ENCODE measurements at places on chromosomes 12 and 14. TPM values are rescaled to one million over a fixed set of nuclear protein-coding genes. Genes with fewer than 3 reads are reported as not detected.

DNA sequence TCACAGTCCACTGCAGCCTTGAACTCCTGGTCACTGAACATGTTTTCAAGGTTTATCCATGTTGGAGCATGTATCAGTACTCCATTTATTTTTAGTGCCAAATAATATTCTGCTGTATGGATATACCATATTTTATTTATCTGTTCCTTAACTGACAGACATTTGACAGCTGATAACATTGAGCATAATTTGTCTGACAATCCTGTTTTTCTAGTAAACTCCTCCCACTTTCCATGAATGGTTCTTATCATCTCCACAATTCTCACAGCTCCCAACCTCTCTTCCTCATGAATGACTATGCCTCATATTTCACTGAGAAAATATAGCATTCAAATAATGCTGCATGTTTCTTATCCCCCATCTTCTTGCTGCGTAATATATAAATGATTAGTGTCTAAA lies 33.3 kb downstream of the COCH start:
- no peak for DNase-seq

DNA sequence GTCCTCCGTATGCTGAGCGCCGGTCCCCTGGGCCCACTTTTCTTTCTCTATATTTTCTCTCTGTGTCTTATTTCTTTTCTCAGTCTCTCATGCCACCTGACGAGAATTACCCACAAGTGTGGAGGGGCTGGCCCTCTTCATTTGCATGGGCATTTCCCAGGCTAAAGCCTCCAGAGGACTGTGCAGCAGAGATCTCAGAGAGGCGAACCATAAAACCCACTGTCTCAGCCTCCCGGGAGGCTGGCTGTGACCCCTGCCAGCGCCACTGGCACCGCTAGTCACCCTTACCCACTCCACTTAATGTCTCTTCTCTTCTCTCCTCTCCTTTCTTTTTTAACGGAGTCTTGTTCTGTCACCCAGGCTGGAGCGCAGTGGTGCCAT lies 7.1 kb upstream of the SERPINA9 start:
- no peak for DNase-seq

- no peak for DNase-seq
Observed at GRCh38 chr12:117284140-117284539, 77.3 kb downstream of the NOS1 start.

The DENND5B gene
- 18.1 TPM for total RNA-seq

The CCDC196 gene
- total RNA-seq, result not detected

The PLEKHG7 gene
- not detected for total RNA-seq

The DTX1 gene
- 0.24 TPM for total RNA-seq

The SERPINA9 gene
- total RNA-seq, result not detected
